Esophagus muscularis mucosa (tissue), 4 donors: ENCODE measurements at places on chromosomes 4 and X. TPM values are rescaled to one million over a fixed set of nuclear protein-coding genes. Genes with fewer than 3 reads are reported as not detected.

DNA sequence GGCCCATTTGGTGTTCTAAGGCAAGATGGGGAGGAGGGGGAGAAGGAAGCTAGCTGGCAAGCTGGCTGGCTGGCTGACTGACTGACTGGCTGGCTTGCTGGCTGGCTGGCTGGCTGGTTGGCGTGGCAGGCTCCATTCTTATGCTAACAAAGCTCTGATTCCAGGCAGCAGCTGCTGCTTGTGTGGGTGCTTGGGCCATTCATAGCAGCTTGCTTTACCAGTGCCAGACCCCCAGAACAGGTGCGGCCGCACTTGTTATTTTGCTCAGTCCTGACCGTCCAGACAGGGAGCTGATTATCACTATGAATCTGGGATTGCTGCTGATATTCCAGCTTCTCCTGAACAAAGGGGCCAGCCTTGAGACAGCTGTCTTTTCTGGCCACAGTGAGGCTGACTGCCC, 131.2 kb upstream of the PAK3 start:
- DNase-seq, result no peak

GRCh38 chr4:153809916-153810810, 21.3 kb upstream of the SFRP2 start:
- DNase-seq, result no peak

DNA sequence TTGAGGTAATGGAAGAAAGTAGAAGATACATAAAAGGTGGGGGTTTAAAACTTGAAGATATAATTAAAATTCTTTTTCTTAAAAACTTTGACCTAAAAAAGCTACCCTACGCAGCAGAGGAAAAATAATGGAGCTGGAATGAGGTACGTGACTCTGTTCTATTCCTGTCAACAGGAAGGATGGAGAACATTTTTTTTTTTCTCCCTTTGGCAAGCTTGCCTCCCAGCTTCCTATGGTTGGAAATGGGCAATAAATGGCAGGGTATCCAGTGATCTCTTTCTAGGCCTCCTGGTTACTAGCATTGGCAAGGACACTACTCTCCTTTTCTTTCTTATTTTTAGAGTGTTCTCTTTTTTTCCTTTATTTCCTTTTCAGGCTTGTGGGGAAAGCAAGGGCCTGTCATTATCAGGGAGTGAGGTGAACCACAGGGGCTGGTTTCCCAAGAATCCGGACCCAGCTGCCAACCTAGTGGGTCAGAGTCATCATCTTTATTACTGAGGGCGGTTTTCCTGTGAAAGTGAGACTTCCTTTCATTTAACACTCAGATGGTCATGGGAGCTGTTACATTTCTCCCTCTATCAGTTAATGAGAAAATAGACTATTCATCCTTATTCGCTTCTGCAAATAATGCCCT, 224.6 kb downstream of the SPRY1 start:
- DNase-seq, result no peak

DNA sequence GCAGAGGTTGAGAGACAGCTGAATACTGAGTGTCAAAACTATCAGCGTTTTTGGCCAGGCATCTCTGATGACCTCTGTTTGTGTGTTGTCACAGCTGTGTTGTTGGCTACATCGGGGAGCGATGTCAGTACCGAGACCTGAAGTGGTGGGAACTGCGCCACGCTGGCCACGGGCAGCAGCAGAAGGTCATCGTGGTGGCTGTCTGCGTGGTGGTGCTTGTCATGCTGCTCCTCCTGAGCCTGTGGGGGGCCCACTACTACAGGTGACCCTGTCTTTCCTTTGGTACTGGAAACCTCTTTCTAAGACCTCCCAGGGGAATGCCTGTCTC, 86.9 kb downstream of the EGF start:
- no peak for DNase-seq

DNA sequence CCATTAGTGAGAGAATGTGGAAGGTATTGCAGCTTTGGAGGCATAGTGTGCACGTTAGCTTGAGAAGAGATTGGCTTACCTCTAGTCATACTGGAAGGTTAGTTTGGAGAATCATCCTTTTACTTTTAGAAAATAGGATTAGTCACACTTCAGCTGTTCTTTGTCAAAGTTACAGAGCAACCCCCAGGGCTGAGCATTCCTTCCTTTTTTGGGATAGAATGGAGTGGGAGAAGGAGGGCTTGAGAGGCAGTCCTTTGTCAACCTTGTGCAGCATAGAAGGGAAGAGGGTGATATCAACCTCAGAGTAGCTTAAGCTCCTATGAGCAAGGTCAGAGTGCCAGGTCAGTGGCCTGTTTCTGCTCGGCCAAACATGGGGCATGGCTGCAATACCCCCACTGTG, 8.6 kb upstream of the MBNL3 start:
- no peak for DNase-seq

The MAOB gene
- 87.8 TPM for total RNA-seq

The PCDH7 gene
- total RNA-seq, result 306 TPM

The ANK2 gene
- 84.8 TPM for total RNA-seq

The FHDC1 gene
- total RNA-seq, result 1.5 TPM

The ARHGEF38 gene
- not detected for total RNA-seq
